ENCODE measurements at places on chromosomes 3 and 15. TPM values are rescaled to one million over a fixed set of nuclear protein-coding genes. Genes with fewer than 3 reads are reported as not detected.

The ERICH6 gene
- total RNA-seq = not detected

The ITIH4 gene
- 1.3 TPM for total RNA-seq

The SLC51B gene
- total RNA-seq = not detected

The GOLGA6A gene
- not detected for total RNA-seq

The ANKUB1 gene
- total RNA-seq = not detected

The VILL gene
- total RNA-seq = 4.0 TPM

The SOX2 gene
- total RNA-seq = 0.32 TPM

The FMN1 gene
- total RNA-seq = 2.9 TPM

GRCh38 chr15:39468828-39469227, 112.1 kb upstream of the THBS1 start:
- DNase-seq = no peak

- no peak for DNase-seq
These were observed 111.4 kb upstream of the IGF1R start for GRCh38 chr15:98536976-98537375.

- DNase-seq = no peak
These were observed 440.2 kb downstream of the CNTN6 start for GRCh38 chr3:1532935-1533606.

GRCh38 chr3:114730397-114730796, 416.7 kb downstream of the ZBTB20 start:
- no peak for DNase-seq

- DNase-seq = no peak
These were observed 37.9 kb downstream of the CLK3 start for GRCh38 chr15:74653426-74654102.

DNA sequence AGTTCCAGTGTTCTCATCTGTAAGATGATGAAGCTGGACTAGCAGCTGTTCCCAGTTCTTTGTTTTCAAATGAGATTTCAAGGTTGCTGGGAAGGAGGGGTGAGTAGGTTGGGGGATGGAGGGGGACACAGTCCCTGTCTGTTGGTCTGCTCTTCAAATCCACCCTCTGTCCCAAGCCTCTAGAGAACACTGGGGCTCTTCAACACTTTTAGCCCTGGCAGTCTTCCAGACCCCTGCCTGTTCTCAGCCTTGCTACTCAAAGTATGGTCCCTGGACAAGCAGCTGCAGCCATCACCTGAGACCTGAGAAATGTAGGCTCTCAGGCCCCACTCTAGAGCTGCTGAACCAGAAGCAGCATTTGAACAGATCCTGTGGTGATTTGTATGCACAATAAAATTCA, 41.3 kb downstream of the NEK11 start:
- DNase-seq = no peak

GRCh38 chr3:74377669-74378068, 236.8 kb downstream of the CNTN3 start:
- DNase-seq = no peak

GRCh38 chr3:128436214-128436613, 30.5 kb downstream of the DNAJB8 start:
- DNase-seq = no peak

DNA sequence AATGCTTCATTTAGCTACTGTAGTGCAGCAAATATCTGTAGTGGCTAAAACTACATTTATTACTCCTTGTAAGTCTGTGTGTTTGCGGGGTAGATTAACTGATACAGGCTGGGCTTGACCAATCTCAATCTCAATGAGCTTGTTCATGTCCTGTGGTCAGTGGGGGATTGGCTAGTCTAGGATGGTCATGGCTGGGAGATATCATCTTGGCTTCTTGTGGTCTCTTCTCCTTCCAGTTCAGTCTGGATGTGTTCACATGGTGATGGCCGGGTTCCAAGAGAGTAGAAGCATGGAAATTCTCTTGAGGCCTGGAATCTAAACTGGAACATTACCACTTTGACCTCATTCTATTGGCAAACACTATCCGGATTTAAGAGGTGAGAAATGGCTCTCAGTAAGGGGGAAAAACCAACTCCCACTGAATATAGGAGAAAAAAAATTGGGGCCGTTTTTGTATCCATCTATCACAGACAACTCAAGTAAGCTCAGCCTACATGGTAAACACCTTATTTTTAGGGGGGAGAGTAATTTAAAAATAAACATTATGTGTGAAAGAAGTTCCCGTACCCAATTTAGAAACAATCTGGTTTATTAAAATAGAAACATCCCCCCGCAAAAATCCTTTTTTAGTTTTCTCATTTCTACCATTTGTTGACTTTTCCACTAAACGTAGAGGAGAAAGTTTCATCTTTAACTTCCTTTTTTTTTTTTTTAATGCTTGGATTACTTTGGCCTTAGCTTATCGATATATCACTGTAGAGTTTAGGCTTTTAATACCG, 284.9 kb upstream of the TBC1D5 start:
- peak; percentile 40 for DNase-seq

DNA sequence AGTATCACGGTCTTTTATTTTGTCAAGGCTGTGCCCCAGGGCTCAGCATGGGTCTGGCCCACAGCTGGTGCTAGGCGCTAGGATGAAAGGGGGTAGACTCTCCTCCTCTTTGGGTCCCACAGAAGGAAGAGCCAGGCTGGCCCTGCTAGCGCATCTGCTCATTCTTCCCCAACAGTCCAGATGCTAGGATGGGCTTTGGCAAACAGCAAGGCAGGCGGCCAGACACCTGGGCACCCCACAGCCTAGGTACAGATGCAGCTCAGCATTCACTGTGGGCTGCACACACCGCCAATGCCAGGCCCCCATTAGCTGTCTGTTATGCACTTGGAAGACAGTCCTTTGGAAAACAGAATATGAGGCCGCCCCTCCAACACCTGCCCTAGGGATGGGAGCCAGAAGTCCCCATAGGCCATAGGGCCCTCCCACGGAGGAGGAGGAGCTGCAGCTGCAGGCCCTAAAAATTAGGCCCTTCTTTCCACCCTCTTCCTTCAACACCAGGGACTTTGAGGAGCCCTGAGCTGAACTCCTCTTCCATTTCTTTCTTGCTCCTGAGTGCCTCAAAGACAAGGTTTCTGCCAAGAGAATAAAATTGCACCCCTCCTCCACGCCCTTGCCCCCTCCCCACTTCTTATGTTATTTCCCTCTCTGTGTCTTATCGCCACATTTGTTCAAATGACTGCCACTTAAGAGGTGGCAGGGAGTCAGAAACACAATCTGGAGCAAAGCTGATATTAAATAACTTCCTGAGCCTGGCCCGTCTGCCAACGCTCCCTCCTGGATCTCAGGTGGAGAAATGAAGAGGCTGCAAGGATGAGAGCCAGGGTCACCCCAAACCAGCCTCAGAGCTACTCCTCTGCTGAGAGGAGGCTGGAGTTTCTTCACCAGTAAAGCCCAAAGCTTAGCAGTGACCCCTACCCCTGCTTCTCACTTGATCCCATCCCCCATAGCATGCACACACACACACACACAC, 13.7 kb downstream of the NTRK3 start:
- no peak for DNase-seq
